ENCODE measurements at places on chromosomes 2 and 18. TPM values are rescaled to one million over a fixed set of nuclear protein-coding genes. Genes with fewer than 3 reads are reported as not detected.

Gene EVA1A
- total RNA-seq, result 31.7 TPM

Gene PROKR1
- not detected for total RNA-seq

Gene CD226
- total RNA-seq, result 5.4 TPM

Gene PRSS56
- not detected for total RNA-seq

Gene GKN1
- total RNA-seq, result not detected

Gene PSME4
- 42.9 TPM for total RNA-seq

Gene SETBP1
- 25.8 TPM for total RNA-seq

Gene HRH4
- total RNA-seq, result 2.0 TPM

Gene TBR1
- total RNA-seq, result not detected

Gene C2orf92
- total RNA-seq, result 15.1 TPM

Gene ANKRD29
- total RNA-seq, result 56.5 TPM

Gene MYCN
- total RNA-seq, result 0.68 TPM

Gene SERPINB10
- not detected for total RNA-seq

Data from lower lobe of right lung (tissue), 2 donors.